AG10803 (cell line): ENCODE measurements at places on chromosomes 7 and 10.

GRCh38 chr10:112967200-112967599 is 17.2 kb downstream of the TCF7L2 start:
- DNase-seq = no peak

DNA sequence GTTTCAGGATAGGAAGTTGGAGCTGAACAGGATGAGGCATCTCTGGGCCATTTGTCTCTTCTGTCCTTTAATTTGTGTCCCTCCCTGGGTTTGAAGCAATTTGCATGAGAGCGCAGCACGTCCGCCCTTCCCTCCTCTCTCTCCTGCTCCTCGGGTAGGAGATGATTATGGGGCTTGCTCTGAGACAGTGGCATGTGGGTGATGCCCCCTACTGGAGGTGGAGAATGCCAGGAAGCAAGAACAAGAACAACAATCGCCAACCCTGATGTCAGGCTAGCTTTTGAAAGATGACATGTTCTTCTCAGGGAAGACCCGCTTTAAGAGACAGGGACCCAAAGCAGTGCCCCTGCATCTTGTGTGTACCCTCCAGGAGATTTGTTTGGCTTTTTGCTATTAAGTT is 63.9 kb upstream of the LOXL4 start:
- no peak for DNase-seq

DNA sequence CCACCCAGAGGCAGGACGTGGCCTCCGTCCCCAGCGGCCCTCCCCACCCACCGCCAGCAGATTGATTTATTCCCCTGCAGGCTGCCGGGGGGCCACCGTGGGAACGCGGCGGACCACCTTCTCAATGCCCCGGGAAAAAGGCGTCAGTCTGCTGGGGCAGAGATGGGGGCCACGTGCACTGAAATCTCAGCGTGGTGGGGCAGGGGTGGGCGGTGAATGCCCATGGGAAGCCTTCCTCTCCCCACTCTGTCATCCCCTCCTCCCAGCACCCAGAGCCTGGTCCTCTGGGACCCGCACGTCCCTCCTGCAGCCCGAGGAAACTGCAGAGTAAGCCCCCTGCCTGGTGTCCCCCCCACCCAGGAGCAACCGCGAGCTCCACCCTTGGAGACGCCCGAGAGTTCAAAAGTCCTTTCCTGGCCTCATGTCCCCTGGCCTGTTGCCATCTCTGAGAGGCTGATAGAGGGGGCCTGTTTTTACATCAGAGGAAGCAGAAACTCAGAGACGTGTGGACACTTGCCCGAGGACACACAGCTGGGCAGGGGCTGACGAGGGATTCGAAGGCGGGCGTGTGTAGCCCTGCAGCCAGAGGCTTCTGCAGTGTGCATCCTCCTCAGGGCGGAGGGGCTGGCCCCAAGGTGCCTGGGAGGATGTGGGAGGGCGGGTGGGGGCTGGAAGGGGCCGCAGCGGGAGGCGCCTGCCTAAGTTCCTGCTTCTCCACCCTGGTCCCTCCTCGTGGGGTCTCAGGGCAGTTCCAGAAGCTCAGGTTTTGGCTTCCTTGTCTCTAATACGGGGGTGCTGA is 21.8 kb downstream of the UNCX start:
- no peak for DNase-seq

GRCh38 chr7:36490419-36490830 is 100.8 kb downstream of the ANLN start:
- DNase-seq = no peak

DNA sequence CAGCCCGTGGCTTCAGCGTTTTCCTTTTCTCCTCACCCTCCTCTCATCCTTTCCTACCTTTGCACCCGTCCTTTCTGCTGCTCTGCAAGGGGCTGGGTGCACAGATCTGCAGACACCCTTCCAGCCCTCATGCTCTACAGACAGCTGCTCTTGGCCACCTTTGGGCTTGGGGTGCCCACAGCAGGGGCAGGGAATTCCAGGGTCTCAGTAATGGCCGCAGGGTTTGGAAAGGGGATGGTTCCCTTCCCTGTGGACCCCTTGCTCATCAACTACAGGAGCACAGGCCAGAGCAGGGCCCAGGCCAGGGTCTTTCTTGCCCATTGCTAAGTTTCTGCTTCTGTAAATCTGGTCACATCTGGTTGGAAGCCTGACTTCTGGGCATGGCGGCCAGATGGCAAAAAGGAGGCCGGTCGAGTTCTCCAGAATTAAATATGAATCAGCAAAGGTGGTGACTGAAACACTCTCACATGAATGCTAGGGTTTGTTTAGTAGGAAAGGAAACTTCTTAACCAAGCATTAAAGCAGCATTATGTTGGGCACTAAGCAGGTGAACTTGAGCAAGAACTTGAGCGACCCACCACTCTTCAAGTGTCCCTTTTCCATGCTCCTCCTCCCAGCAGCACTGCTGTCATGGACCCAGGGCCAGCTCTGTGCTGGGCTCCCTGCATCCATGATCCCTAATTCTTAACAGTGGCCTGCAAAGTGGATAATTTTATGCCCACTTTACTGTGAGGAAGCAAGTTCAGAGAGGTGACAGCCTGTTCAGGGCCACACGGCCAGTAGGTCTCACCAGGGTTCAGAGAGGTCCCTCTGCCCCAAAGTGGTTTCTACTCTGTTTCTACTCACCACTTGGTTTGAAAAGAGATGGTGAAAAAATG is 1.5 kb downstream of the ECHDC3 start:
- no peak for DNase-seq

- DNase-seq = no peak
Measured at GRCh38 chr7:28001896-28002295, 178.7 kb downstream of the JAZF1 start.
